ENCODE measurements at places on chromosomes 11 and 22.

DNA sequence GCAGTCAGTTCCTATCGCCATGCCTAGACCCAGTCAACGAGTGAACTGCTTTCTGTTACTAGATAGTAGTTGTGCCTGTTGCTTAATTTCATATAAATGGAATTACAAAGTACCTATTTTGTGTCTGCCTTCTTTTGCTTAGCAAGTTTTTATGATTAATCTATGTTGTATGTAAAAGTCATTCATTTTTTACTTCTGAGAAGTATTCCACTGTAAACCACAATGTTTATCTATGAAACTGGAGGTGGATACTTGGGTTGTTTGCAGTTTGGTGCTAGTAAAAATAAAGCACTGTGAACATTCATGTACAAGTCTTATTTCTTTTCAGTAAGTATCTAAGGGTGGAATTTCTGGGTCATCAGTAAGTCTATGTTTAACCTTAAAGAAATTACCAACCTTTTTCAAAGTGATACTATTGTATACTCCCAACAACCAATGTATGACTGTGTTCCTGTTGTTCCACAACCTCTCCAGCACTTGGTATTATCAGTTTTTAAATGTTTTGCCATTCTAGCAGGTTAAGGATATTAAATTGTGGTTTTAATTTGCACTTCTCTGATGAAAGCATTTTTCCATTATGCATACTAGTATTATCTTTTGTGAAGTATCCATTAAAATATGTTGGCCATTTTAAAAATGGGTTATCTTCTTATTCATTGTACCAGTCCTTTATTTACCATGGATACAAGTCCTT lies 68.2 kb downstream of the DNAJC24 start:
- no peaks in the 10 kb centered on the region for H3K4me1 ChIP-seq
- H3K4me3 ChIP-seq: no peak overlapping the region
- no peaks in the 10 kb centered on the region for H3K27me3 ChIP-seq
- no peaks in the 10 kb centered on the region for H3K36me3 ChIP-seq

DNA sequence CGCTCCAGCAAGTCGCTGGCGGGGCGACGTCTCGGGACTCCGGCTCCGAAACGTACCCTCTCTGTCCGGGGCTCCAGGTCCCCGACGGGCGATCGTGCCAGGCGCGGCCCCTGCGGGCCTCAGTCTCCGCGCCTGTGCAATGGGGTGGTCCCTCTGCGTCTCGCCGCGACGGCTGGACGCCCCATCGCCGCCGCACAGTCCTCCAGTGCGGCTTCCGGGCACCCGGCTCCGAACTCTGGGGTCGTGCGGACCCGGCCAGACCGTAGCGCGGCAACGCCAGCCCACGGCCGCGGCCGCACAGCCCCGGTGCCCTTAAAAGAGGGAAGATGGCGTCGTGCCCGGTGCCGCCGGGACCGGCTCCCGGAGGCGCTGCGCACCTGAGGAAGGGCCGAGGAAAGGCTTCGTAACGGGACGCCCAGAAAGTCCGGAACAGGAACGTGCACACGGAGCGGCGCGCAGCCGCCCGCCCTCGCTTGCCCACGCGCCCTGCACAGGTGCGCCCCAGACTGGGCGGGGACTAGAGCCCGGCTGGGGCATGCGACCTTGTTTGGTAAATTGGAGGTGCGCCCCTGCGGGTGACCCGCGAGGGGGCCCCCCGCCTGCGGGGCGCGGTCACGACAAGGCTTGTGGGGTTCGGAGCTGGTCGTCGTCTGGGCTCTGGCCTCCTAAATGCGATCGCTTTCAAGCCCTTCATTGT lies 525 bp downstream of the BIK start:
- H3K27ac ChIP-seq: no peak overlapping the region
- peak overlapping the region; percentile 44 for H3K4me3 ChIP-seq
- H3K4me1 ChIP-seq: peaks cover 50% of the 10 kb centered on the region

DNA sequence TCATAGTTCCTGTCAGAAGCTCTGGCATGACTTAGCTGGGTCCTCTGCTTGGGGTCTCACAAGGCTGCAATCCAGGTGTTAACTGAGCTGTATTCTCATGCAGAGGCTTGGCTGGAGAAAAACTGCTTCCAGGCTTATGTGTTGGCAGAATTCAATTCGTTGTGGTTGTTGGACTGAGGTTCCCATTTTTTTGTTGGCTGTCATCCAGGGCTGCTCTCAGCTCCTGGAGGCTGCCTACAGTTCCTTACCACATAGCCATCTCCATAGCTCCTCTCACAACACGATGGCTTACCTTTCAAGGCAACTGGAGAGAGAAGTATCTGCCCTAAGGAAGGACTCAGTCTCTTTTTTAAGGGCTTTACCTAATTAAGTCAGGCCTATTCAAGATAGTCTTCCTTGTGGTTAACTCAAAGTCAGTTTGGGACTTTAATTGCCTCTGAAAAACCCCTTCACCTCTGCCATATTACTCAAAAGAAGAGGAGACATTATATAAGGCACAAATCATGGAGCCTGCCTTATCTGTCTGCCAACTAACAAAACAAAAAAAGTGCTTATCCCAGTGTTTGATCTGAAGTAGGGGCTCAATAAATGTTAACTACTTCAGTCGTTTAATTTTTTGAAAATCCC lies 35.2 kb downstream of the OR2AG2 start:
- H3K4me1 ChIP-seq: no peaks in the 10 kb centered on the region
- no peak for DNase-seq
- no peaks in the 10 kb centered on the region for H3K27me3 ChIP-seq
- no peaks in the 10 kb centered on the region for H3K36me3 ChIP-seq
- H3K27ac ChIP-seq: no peak overlapping the region
- H3K4me3 ChIP-seq: no peak overlapping the region

- H3K4me3 ChIP-seq: no peak overlapping the region
- H3K27me3 ChIP-seq: no peaks in the 10 kb centered on the region
- H3K27ac ChIP-seq: no peak overlapping the region
- no peaks in the 10 kb centered on the region for H3K36me3 ChIP-seq
Observed at GRCh38 chr11:5703741-5704536, 14.3 kb downstream of the TRIM22 start.

Measured in HepG2 (cell line).